ENCODE measurements at places on chromosomes 2 and 18.

DNA sequence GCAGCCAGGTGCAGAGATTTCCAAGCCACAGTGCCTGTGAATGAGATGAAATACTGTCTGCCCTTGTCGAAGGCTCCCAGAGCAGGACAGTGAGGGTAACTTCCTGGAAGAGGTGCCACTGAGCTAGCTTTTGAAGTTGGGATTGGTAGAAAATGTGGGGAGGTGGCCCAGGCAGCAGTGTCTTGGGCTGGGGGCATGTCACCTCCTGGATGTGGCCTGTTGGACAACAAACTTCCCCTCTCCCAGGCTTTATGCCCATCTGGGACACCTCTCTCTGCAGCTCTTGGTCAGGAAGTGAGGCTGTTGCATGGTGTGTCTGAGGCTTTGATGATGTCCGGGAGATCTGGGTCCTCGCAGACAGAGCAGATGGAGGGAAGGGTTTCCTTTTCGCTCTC lies 151.4 kb downstream of the DYSF start:
- DNase-seq, result no peak

DNA sequence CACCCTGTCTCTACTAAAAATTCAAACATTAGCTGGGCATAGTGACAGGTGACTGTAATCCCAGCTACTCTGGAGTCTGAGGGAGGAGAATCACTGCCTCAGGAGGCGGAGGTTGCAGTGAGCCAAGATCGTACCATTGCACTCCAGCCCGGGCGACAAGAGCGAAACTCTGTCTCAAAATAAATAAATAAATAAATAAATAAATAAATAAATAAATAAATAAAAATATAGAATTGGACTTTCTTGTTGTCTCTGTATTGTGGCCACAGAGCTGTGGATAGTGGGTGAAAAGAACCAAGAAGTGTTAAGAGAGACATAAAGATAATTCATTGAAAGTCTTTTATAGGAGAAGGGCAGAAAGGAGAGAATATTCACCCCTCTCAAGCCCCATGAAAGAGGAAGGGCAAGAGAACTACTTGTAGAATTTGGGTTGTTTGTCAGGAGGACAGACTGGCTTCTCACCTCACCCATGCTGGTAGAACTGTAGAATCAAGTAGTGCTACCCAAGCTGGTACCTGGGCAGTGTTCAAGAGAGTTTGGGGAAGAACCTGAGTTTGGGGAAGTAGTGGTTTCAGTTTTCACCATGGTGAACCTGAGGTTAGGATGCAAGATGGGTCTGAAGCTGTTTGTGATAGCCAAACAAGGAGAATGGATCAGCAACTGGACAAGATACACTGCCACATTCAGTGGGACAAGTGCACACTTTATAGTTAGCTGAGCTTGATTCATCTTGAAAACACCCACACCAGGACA lies 256.5 kb downstream of the CD226 start:
- no peak for DNase-seq

DNA sequence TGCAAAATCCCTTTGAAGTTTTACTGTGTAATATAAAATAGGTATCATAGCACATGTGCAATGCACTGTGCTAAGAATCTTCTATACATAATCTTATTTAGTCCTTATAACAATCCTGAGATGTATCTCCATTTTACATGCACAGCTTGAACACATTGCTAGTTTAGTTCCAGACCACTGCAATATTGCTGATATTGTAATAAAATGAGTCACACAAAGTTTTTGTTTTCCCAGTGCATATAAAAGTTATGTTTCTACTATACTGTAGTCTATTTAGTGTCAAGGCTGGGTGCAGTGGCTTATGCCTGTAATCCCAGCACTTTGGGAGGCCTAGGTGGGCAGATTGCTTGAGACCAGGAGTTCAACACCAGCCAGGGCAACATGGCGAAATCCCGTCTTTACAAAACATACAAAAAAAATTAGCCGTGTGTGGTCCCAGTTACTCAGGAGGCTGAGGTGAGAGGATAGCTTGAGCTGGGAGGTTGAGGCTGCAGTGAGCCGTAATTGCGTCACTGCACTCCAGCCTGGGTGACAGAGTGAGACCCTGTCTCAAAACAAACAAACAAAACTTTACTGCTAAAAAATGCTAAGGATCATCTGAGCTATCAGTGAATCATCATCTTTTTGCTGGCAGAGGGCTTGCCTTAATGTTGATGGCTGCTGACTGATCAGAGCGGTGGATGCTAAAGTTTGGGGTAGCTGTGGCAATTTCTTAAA lies 1.7 kb upstream of the USP14 start:
- no peak for DNase-seq

- DNase-seq, result no peak
Measured at GRCh38 chr2:145141981-145142380, 622.1 kb upstream of the ZEB2 start.

GRCh38 chr2:217360781-217361482 lies 501.1 kb upstream of the TNP1 start:
- DNase-seq, result peak; percentile 40

DNA sequence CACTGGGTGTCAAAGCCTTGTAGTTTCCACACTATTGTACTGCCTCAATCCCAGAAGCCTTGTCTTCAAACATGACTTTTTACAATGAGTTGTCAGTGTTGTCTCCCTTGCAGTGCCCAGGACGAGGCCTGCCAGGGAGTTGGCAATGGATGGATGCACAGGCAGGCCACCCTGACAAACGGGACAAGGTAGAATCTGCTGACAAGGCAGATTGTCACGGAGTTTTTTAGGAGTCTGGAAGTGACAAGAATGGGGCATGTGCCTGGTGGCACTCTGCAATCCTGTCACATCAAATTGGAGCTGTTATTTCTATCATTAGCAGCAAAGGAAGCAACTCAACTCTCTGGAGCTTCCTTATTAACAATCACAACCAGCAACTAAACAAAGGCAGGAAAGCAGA lies 25.2 kb upstream of the GPR39 start:
- no peak for DNase-seq

DNA sequence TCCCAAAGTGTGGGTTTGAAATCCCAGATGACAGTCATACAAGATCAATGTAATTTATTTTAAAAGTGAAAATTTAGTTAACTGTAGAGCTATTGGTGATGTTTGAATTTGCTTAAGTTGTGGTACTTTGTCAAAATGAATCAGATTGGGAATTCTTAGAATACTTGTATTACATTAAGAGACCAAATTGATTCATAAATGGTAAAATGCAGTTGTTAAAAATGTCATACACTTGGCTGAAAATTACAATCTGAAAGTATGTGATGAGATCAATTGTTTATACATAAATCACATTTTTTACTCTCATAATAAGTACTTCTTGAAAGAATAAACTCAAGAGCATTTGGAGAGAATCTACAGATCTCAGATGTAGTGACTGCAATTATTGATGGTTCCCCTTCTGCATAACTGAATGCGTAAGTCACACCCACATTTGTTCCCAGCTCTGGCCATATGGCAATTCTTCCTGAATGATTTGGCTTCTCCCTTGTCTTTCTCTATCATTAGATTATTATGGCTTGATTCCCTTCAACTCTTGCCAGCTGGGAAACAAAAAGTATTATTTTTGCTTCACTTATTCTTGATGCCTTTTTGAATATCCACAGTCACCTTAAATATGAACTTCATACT lies 558.5 kb downstream of the CPS1 start:
- DNase-seq, result no peak

All from KG1 (cell line).